ENCODE measurements at places on chromosomes 3 and 15.

GRCh38 chr3:64687781-64688604 lies at the start of gene ADAMTS9:
Gene ADAMTS9, minus strand, starts transcription at chr3:64688000. Its CDS starts 343 bp downstream, at chr3:64687657.
- DNase-seq = no peak

GRCh38 chr15:87357637-87358313 lies 898.8 kb downstream of the NTRK3 start:
- DNase-seq = no peak

DNA sequence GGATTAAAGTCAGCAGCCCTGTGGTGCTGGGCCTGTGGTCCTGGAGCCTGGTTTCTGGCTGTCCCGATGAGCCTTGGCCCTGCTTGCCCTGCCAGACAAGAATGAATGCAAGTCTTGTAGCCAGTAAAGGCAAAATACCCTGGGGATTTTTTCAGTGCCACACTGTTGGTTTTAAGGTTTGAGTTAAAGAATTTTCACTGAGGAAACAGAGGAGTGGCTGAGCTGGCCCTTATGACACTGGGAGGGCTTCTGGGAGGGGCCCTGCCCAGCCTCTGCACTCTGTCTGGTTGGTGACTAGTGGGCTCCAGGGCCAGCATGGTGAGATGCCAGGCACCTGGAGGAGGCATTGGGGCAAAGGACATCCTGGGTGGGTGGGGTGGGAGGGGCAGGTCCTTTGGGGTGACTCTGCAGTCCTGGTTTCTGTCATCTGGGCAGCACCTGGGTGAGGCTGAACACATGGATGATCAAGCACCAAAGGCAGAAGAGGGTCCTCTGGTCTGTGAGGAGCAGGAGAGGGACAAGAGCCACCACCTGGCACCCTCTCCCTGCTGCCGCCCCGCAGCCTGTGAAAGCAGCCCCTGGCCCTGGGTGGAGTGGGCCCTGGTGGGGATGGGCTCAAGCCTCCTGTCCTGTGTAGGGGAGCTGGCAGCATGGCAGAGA lies 12.5 kb upstream of the PLA2G4E start:
- no peak for DNase-seq

DNA sequence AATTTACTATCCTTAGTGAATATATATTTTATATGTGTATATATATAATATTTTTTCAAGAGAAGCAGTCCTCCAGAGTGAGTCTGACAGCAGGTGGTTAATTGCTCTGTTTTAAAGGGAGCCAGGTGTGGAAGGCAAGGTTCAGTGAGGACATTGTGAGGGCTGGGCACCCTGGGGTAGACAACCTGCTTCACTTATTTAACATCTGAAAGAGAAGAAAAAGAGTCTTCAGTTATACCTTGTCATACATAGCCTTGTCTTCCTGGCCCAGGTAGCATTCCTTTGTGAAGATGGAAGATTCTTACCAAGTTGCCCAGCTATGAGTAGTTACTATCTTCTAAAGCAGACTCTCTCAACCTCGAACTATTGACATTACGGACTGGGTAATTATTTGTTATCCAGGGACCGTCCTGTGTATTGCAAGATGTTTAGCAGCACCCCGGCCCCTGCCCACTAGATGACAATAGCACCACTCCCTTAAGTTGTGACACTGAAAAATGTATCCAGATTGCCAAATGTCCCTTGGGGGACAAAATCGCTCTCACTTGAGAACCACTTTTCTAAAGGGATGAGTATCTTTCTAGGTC lies 336.0 kb upstream of the TRIM42 start:
- DNase-seq = no peak

DNA sequence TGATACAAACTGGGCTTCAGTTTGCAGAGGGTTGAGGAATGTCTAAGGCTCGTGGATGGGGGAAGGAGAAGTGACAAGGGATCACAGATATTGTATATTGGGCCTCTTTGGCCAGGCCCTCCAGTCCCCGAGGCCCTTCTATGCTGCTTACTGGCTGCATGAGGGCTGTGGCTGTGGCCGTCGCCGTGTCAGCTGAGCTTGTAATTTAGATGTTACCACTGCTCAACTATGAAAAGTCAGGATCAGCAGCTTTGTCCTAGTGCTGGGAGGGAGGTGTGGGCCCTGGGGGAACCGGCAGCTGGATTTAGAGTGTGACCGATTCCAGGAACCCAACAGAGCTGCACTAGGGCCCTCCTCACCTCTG lies 51.6 kb downstream of the CACNA1D start:
- no peak for DNase-seq

All from BJ (cell line).